Esophagus squamous epithelium (tissue), 5 donors: ENCODE measurements at places on chromosomes 2 and 18.

DNA sequence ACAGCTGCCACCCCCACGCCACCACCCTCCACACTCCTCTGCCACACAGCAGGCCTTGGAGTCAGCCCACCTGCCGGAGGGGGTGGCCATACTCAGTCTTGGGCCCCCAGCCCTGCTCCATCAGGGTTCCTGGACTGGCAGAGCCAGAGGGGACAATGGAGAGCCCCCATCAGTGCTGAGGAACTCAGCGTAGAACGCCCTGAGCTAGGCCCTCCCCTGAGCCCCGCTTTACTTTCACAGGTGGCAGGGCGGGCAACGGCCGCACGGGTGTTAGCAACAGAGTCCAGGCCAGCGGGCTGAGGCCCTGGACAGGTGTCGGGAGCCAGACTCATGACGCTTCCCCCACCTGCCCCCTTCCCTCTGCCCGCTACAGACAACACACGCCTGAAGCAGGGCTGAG, 47.1 kb downstream of the FOSL2 start:
- DNase-seq: no peak

- no peak for DNase-seq
Measured at GRCh38 chr2:56191617-56192016, 7.8 kb downstream of the CCDC85A start.

DNA sequence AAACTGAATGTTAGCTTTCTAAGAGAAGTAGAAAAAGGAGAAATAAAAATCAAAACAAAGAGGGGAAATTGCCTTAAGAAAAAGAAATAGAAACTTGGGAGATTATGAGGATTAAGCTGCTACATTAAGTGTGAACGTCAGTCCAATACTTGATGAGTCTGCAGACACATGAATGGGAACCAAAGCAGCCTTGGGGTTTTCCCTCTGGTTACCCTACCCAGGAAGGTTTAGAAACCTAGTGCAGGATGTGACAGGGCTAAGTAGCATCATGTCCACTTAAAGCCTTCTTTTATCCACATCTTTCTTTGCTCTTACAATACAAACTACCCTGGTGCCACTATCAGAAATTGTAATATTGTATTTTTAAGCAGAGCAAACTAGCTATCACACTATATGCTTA, 22.3 kb downstream of the SLC35F5 start:
- DNase-seq: no peak

- DNase-seq: no peak
Measured at GRCh38 chr18:57008001-57008686, 138.7 kb upstream of the BOD1L2 start.

DNA sequence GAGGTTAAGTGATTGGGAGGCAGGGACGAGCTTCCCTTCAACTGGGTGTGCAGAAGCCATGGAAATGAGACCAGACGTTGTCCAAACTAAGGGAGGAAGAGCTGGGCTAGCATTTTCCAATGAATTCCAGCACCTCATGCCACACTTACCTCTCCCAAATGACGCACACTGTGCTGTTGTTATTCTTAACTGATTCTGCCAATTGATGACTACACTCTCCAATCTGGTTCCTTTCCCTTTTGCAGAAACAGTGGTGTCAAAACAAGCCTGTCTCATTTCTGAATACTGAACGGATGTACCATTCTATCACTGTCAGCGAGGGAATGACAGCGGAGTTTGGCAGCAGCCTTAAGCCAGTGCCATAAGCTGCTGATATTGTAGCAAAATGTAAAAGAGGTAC, 380.5 kb upstream of the HNRNPA3 start:
- no peak for DNase-seq

GRCh38 chr2:1742681-1743395, 1.5 kb downstream of the PXDN start:
- no peak for DNase-seq

GRCh38 chr2:17245906-17246305, 272.3 kb downstream of the RAD51AP2 start:
- no peak for DNase-seq

GRCh38 chr18:31720867-31721266, 36.5 kb upstream of the B4GALT6 start:
- DNase-seq: no peak

GRCh38 chr2:101223814-101224231, 28.9 kb upstream of the CNOT11 start:
- no peak for DNase-seq

- DNase-seq: no peak
Measured at GRCh38 chr2:105443617-105444598, 45.1 kb upstream of the FHL2 start.

GRCh38 chr2:77144772-77145171, 377.4 kb downstream of the LRRTM4 start:
- no peak for DNase-seq

- no peak for DNase-seq
Measured at GRCh38 chr2:120430957-120431356, 85.0 kb downstream of the INHBB start.

DNA sequence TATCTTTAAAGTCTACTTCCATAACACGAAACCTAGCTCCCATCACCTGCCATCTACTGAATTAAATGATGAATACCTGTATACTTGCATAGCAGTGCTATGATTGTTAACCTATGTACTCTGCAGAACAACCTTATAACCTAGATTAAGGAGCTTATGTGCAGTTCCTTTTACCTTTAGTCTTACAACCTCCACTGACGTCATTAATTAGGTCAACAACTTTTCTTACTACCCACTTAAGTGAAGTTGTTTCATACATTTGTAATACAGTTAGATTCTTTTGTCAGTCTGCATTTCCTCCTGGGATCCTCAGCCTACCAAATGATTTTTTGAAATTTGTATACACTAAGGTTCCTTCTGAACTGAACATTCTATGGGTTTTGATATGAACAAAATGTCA, 1082.3 kb downstream of the SUCLG1 start:
- DNase-seq: no peak

GRCh38 chr2:96604104-96604503, 34.0 kb downstream of the KANSL3 start:
- no peak for DNase-seq
